ENCODE measurements at places on chromosomes 12 and 14. TPM values are rescaled to one million over a fixed set of nuclear protein-coding genes. Genes with fewer than 3 reads are reported as not detected.

Gene GLIPR1L1
- not detected for total RNA-seq

DNA sequence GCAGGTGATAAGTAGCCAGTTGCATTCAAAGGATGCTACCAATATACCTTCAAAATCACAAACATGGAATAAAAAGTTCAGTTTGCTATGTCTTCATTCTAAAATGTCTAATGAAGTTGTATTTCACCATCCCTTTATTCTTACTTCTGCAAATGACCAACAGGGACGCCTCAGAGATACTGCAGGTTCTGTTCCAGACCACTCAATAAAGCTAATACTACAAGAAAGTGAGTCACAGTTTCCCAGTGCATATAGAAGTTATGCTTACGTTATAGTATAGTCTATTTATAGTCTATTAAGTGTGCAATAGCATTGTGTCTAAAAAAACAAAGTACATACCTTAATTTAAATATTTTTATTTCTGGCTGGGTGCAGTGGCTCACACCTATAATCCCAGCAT is 29.3 kb upstream of the EIF5 start:
- no peak for DNase-seq
- no peak overlapping the region for H3K4me3 ChIP-seq
- no peaks in the 10 kb centered on the region for H3K4me1 ChIP-seq

Gene FAM181A
- total RNA-seq: not detected

DNA sequence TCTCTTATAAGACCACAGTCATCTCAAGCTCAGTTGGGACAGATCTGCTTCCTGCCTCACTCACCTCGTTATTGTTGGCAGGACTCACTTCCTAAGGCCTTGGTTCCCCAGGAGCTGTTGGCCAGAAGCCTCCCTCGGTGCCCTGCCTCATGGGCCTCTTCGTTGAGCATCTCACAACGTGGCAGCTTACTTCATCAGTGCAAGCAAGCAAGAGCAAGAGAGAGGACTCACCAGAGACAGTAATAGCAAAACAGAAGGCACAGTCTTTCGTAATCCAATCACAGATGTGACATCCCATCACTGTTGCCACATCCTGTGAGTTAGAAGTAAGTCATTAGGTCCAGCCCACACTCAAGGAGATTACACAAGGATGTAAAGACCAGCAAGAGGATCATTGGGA is 5.1 kb upstream of the NUMB start:
- H3K27me3 ChIP-seq: no peaks in the 10 kb centered on the region
- H3K36me3 ChIP-seq: no peaks in the 10 kb centered on the region
- peak; percentile 81 for DNase-seq
- peaks cover 94% of the 10 kb centered on the region for H3K4me1 ChIP-seq

Gene FLRT2
- total RNA-seq: 39.1 TPM

DNA sequence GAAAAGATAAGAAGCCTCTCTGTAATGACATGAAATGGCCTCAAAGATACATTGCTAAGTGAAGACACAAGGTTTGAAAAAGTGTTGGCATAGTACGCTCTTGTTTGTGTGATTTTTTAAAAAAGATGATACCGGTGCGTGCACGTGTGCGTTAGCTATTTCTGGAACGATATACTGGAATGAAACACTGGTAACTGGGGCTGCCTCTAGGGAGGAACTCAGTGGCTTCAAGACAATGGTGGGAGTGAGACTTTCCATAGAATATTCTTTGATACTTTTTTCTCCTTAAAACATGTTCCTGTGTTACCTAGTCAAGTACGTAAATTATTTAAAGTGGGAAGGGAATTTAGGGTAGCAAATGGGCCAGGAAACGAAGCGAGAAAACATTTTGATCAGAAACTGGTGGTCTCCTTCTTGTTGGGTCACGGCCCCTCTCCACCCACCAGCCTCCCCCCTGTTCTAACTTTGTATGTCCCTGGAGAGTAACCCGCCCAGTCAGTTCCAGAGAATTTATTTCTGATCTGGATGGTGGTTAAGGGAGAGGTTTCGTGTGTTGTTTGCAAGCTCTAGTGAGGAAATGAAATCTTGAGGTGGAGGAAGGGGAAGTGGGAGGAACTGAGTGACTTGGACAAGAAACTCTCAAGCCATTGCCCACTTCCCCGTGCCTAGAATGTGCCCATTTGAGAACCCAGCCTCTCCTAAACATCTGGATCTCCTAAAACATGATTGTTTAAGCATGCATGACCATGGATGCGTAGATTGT is 6.6 kb downstream of the FGF6 start:
- no peak overlapping the region for H3K4me3 ChIP-seq
- no peaks in the 10 kb centered on the region for H3K4me1 ChIP-seq
- H3K27ac ChIP-seq: no peak overlapping the region
- DNase-seq: no peak
- no peaks in the 10 kb centered on the region for H3K36me3 ChIP-seq

DNA sequence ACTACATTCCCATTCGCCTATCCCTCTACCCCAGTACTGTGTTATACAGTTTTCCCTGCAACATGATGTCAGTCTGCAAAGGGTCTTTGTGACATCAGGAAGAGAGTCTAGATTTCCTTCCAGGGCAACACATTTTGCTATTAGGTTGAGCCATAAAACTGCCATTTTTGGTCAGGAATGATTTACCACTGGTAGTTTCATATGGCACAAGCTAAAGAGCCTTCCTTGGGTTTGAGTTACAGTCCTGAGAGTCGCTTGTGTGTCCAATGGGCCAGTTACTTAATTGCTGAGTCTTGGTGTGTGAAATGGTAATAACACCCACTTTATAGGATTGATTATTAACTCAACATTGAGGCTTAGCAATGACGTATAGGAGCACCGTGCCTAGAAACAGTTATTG is 22.6 kb upstream of the AMIGO2 start:
- H3K4me3 ChIP-seq: no peak overlapping the region
- no peaks in the 10 kb centered on the region for H3K36me3 ChIP-seq
- no peaks in the 10 kb centered on the region for H3K27me3 ChIP-seq
- H3K4me1 ChIP-seq: peaks cover 24% of the 10 kb centered on the region
- DNase-seq: no peak

GRCh38 chr14:58669556-58670200 is 31.9 kb downstream of the DACT1 start:
- H3K27me3 ChIP-seq: peaks cover 2% of the 10 kb centered on the region
- no peak overlapping the region for H3K27ac ChIP-seq
- DNase-seq: no peak
- H3K4me1 ChIP-seq: no peaks in the 10 kb centered on the region
- H3K36me3 ChIP-seq: no peaks in the 10 kb centered on the region

DNA sequence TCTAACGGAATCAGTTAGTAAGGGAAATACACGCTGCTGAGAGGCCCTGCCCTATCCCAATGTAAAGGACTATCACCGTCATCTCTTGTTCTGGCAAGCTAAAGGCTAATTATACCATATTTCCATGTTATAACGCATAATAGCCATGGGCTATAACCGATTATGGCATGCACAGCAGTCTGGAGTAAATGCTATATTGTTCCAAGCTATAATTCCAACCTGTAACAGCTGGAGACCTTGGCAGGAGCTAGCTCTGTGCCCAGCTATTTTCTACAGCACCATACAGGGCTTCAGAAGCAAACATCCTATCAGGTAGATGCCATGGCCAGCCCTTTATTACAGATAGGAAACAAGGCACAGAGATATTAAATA is 26.3 kb downstream of the SYNE3 start:
- peaks cover 3% of the 10 kb centered on the region for H3K4me1 ChIP-seq
- H3K4me3 ChIP-seq: no peak overlapping the region
- no peaks in the 10 kb centered on the region for H3K36me3 ChIP-seq
- H3K27me3 ChIP-seq: no peaks in the 10 kb centered on the region
- no peak for DNase-seq
- no peak overlapping the region for H3K27ac ChIP-seq

Gene LRP10
- total RNA-seq: 147 TPM

DNA sequence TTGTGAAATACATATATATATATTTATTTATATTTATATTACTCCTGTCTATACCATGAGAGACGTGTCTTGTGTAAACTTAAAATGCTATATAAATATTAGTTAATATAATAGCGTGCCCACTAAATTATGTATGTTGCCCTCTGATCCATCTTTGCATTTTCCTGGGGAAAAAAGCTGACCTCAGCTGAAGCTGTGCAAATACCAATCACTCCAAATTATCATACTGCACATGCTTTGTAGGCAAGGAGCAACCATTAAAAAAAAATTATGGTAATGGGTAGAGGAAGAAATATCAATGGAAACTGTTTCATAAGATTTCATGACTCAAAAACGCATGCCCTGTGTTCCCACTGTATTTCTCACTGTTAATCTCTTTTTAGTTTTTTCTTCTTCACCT is 179.8 kb downstream of the ANO4 start:
- no peaks in the 10 kb centered on the region for H3K36me3 ChIP-seq
- H3K27me3 ChIP-seq: no peaks in the 10 kb centered on the region
- H3K4me3 ChIP-seq: no peak overlapping the region
- no peak for DNase-seq

DNA sequence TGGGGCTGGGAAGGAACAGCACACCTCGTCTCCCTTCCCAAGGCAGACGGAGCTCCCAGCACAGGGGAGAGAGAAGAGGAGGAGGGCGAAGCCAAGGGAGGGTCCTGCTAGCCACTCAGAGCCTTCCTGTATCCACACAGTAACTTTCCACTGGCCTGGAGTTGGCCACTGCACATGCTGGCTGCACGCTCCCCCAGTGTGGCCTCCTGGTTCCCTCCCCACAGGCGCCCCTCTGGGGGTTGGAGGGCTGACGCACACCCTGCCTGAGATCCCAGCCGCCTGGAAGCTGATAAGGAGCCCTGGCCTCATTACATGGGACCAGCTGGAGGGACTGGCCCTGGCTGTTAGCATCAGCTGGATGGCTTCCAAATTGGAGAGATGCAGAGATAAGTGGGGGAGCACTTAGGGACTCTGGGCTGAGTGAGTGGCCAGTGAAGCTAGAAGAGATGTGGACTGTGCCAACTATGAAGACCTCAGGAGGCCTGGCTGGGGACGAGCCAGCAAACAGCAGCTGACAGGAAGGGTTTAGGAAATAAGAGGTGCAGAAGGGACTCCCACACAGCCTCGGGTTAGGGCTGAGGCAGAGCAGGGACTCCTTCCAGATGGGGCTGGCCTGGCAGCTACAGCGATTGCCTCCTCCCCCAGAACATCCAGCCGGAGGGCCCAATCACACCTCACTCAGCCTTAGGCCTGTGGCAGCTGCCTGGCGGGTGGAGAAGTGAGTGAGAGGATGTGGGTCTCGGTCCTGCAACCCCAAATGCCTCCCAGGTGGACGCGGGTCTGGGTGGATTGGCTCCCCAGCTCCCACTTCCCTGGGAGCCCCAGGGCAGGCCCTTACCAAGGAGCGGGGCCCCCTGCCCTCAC is 26.3 kb upstream of the BCDIN3D start:
- H3K36me3 ChIP-seq: no peaks in the 10 kb centered on the region
- peaks cover 12% of the 10 kb centered on the region for H3K27me3 ChIP-seq
- H3K4me1 ChIP-seq: peaks cover 24% of the 10 kb centered on the region
- DNase-seq: peak; percentile 98
- no peak overlapping the region for H3K4me3 ChIP-seq

- no peaks in the 10 kb centered on the region for H3K27me3 ChIP-seq
- no peak for DNase-seq
- H3K36me3 ChIP-seq: no peaks in the 10 kb centered on the region
Measured at GRCh38 chr14:67493092-67493717, 4.7 kb upstream of the TMEM229B start.

DNA sequence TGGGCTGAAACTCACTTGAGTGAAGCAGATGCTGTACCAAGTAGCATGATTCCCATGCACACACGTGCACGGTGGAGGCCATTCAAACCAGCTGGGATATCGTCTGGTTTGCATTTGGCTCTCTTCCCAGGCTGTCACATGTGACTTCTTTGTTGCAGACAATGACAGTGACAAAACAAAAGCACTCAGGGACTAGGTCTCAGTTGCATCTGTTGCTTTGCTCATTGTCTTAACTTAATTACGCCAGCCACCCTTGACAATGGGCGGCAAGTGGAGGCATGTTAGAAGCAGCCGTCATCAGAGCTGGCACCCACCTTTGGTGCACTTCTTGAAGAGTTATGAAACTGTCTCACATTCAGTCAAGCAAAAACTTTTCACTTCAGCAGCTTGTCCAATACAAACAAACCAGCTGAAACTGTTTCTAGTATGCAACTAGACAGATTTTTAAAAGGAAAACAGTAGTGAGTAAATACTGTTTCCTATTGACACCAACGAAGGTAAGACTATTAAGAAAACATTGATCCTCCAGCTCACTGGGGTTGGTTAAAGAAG is 74.3 kb downstream of the IGF1 start:
- no peak overlapping the region for H3K27ac ChIP-seq
- no peaks in the 10 kb centered on the region for H3K36me3 ChIP-seq
- H3K4me1 ChIP-seq: no peaks in the 10 kb centered on the region
- no peak overlapping the region for H3K4me3 ChIP-seq
- no peak for DNase-seq

- no peaks in the 10 kb centered on the region for H3K4me1 ChIP-seq
- no peak overlapping the region for H3K27ac ChIP-seq
- no peak overlapping the region for H3K4me3 ChIP-seq
- DNase-seq: no peak
Measured at GRCh38 chr14:55749201-55749812, 169.3 kb downstream of the KTN1 start.

DNA sequence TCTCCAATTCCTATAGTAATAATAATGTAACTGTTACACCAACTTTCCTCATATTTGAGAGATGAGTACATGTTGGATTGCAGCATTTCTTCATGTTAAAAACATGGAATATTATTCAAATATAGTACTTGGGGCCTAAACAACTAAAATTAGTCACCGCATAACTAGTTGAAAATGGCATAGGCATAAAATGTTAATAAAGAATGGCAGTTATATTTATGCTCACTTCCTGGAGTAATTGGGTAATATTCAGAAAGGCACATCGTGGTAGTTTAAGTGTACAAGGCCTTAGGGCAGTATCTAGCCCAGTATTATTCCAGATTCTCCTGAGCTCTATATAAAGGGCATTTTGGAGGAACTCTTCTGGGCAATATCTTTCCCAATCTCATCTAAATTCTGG is 46.0 kb downstream of the ERGIC2 start:
- no peak for DNase-seq
- H3K27ac ChIP-seq: no peak overlapping the region
- H3K4me1 ChIP-seq: no peaks in the 10 kb centered on the region
- H3K4me3 ChIP-seq: no peak overlapping the region

Gene OTOGL
- total RNA-seq: 0.36 TPM

GRCh38 chr12:59164226-59164625 is 243.9 kb upstream of the LRIG3 start:
- peaks cover 4% of the 10 kb centered on the region for H3K4me1 ChIP-seq
- DNase-seq: no peak
- H3K27ac ChIP-seq: no peak overlapping the region
- H3K27me3 ChIP-seq: no peaks in the 10 kb centered on the region
- H3K4me3 ChIP-seq: no peak overlapping the region

- peak overlapping the region; percentile 95 for H3K27ac ChIP-seq
- H3K4me3 ChIP-seq: no peak overlapping the region
- DNase-seq: no peak
- H3K36me3 ChIP-seq: no peaks in the 10 kb centered on the region
- H3K27me3 ChIP-seq: no peaks in the 10 kb centered on the region
Measured at GRCh38 chr14:61477712-61478462, 156.5 kb downstream of the PRKCH start.

GRCh38 chr12:125189015-125189414 is 123.8 kb downstream of the AACS start:
- H3K4me3 ChIP-seq: no peak overlapping the region
- H3K27ac ChIP-seq: no peak overlapping the region
- no peaks in the 10 kb centered on the region for H3K36me3 ChIP-seq
- no peak for DNase-seq
- H3K27me3 ChIP-seq: peaks cover 32% of the 10 kb centered on the region
- H3K4me1 ChIP-seq: no peaks in the 10 kb centered on the region

- no peak for DNase-seq
- no peaks in the 10 kb centered on the region for H3K36me3 ChIP-seq
- H3K27me3 ChIP-seq: no peaks in the 10 kb centered on the region
- H3K4me1 ChIP-seq: peaks cover 39% of the 10 kb centered on the region
Measured at GRCh38 chr12:50241178-50241577, 42.1 kb downstream of the LIMA1 start.

Gene ZFHX2
- total RNA-seq: 0.59 TPM
